T follicular helper cell (primary cell): ENCODE measurements at places on chromosomes 12 and 14.

- no peak for DNase-seq
These were observed 176.8 kb downstream of the KIF26A start for GRCh38 chr14:104315169-104315568.

DNA sequence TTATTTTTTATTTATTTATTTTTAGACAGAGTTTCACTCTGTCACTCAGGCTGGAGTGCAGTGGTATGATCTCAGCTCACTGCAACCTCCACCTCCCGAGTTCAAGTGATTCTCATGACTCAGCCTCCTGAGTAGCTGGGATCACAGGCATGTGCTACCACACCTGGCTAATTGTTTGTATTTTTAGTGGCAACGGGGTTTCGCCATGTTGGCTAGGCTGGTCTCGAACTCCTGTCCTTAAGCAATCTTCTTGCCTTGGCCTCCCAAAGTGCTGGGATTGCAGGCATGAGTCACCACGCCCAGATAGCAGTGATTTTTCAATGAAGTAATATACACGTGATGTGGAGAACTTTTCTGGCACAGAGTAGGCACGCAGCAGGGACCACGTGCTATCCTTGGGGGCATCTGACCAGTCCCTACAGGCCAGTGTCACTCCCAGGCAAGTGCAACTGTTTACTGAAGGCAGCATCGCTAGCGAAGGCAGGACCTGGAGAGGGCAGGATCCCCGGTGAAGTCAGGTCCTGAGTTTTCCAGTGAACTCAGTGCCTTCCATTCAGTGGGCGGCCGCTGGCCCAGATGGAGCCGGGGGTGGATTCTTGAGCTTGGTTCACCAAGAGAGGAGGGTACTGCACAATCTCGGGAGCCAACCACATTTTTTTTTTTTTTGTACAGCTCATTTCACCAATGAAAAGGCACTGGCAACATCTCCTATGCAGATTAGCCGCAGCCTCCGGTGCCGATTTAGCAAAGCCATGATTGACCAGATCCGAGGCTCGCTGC, 11.1 kb upstream of the CLMN start:
- no peak for DNase-seq

DNA sequence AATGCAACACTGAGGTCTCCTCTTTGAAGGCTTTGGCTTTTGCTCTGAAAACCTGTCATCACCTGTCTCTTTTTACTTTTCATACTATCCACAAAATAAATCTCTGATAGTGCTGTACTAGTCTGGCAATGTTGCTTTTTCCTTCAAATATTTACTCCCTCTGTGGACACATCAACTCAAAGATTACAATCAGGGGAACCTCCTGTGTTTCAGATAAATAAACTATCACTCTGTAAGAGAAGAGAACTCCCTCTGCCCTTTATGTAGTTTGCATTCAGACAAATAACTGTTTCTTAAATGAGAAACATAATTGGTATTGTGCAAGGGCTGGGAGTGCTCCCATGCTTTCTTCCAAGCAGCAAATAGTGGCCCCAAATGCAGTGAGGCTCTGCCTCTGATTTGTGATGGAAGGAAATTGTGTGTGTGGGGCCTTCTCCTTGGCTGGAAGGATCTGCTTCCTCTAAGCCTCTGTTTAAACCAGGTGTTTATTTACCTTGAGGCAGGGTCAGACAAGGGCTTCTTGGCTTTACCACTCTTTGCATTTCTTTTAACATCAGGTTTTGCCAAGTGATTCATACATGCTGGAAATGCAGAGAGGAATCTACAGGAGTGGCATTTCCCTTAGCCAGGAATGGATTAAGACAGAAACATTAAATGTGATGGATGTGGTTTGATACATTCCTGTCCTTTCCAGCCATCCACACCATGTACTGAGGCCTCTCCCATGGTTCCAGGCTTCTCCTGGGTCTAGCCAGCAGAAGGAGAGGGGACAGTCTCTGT, 69.0 kb downstream of the AKAP6 start:
- DNase-seq = no peak

GRCh38 chr12:76799362-76799761, 35.4 kb downstream of the ZDHHC17 start:
- DNase-seq = no peak

GRCh38 chr14:95855606-95856005, 21.0 kb upstream of the TUNAR start:
- DNase-seq = no peak

DNA sequence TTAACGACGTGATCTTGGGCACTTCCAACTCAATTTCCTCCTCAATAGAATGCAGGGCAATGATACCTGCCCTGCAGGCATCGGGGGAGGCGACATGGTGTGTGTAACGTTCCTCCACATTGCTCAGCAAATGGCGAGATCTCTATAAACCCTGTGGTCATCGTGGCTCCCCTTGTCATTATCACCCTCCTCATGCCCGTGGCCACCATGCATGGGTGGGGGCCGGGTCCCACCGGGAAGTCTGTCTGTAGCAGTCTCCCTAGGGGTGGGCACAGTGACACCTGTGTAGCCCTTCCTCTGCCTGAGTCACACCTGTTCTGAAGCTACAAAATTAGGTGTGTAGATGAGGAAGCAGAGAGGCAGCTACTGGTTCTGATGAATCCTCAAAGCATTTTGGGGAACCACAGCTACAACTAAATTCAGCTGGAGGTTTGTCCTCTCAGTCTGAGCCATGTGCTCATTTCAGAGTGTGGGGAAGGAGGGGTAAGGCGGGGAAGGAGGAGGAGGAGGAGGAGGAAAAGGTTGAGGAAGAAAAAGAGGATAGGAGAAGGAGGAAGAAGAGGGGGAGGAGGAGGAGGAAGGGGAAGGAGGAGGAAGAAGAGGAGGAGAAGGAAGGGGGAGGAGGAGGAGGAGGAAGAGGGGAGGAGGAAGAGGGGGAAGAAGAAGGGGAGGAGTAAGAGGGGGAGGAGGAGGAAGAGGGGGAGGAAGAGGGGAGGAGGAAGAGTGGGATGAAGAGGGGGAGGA, 11.0 kb upstream of the CACNA2D4 start:
- DNase-seq = no peak
